ENCODE measurements at places on chromosomes 16 and 17.

GRCh38 chr17:57707892-57708291 lies 37.2 kb downstream of the CCDC182 start:
- DNase-seq, result no peak

DNA sequence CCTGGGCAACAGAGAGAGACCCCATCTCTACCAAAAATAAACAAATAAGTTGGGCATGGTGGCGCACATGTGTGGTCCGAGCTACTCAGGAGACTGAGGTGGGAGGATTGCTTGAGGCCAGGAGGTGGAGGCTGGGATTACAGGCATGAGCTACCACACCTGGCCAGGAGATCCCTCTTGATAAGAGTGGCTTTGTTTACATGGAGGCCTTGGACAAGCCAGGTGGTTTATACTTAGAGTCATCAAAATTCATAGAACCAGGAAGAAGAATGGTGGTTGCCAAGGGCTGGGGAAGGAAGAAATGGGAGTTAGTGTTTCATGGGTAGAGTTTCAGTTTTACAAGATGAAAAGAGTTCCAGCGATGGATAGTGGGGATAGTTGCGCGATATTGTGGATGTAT lies 8.8 kb upstream of the ZFP1 start:
- no peak for DNase-seq

DNA sequence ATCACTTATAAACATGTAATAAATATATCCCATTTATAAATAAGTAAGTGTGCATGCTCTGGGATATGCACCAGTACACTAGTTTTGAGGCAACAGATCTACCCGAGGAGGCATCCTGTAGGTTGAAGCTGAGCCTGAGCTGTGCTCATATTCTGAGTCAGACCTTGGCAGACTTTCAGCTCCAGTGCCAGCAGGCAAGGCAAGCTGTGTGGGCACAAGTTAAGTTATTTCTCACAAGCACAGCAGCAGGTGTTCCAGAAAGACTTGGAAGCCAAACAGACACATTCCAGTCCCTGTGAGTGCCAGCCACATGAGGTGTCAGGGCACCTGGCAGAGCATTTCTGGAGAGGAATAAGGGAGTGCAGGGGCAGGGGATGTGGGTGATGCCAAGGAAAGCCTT lies 1.3 kb upstream of the CLEC19A start:
- DNase-seq, result no peak

DNA sequence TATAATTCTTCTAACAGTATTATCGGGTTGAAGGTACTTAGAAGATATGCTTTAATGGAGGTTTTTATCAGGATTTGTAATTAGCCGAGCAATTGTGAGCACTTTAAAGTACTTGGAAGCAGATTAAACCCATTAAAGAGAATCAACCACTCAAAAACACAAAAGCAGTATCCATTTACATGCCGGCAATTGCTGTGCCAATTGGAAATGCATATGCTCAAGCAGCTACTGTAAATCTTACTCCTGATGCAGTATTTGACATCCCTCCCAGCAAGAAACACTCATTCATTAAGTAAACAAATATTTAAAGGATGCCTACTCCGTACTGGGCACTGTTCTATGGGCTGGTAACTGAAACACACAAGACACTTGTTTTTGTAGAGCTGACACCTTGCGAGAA lies 11.4 kb upstream of the CCL1 start:
- no peak for DNase-seq

- DNase-seq, result no peak
Observed at GRCh38 chr17:4800462-4801196, 1.5 kb downstream of the C17orf114 start.

DNA sequence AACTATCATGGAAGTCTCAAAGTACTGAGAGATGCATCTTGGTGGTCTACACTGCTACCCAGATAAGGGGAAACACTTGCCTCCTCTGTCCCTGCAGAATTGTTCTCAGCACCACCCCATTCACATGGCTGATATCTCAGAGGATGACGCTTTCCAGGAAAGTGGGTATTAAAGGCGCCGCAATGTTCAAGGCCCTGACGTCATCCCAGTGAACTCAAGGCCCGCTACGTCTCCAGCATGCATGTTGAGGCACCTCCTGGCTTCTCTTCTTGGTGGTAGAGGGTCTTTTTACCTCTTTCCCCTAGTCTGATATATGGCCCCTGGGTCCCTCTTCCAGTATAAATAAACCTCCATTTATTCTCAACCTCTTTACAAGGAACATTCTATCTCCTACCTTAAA lies 1.0 kb downstream of the OR1A1 start:
- DNase-seq, result no peak

DNA sequence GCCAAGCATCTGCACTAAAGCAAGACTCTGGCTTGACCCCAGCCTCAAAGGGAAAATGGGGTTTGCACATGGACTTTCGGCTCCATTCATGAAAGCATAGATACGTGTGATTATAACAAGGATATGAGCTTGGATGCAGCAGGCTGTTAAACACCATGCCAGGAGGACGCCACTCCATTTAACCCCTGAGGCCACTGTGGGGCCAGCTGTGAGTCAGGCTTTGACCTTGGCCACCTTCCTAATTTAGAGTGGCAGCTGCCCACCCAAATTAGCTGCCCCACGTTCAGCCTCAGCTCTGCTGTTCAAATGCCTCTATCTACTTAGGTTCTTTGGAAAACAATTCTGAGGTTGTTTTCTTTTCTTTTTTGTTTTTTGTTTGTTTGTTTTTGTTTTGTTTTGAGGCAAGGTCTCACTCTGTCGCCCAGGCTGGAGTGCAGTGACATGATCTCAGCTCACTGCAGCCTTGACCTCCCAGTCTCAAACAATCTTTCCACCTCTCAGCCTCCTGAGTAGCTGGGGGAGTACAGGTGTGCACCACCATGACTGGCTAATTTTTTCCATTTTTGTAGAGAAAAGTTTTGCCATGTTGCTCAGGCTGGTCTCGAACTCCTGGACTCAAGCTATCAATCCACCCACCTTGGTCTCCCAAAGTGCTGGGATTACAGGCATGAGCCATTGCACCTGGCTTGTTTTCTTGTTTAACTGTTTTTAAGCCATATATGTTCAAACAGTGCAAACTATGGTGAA lies 23.2 kb upstream of the KIFC3 start:
- DNase-seq, result no peak

DNA sequence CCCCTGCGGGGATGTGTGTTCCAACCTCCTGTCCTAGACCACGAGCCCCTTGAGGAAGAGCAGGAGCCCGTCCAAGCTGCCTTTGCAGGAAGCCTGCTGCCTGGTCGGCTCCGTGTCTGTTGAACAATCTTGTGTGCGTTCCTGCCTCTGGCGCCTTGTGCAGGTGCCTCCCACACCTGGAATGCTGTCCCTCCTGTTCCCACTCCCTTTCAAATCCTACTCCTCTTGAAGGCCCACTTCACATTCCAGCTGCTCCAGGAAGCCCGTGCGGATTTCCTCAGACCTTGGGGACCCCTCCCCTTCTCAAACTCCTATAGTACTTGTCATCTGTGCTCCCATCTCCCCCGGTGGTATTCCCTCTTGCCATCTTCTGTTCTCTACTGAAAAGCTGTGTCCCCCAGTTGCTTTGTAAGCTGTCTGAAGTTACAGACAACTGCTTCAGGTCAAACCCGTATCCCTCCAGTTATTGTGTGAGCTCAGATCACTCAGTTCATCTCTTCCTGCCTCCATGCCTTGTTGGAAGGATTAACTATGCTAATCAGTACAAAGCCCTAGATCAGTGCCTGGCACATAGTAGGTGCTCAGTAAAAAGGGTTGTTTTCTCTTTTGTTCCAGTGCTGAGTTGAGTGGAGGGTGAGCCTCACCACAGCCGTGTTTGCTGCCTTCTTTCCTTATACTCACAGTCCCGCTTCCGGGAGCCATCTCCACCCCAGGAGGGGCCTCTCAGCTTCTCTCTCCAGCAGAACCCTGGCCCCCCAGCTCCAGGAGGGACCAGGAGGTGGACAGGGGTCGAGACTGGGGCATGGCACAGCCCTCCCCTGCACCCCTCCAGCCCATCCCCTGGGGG lies 241.8 kb upstream of the CIBAR2 start:
- DNase-seq, result no peak

DNA sequence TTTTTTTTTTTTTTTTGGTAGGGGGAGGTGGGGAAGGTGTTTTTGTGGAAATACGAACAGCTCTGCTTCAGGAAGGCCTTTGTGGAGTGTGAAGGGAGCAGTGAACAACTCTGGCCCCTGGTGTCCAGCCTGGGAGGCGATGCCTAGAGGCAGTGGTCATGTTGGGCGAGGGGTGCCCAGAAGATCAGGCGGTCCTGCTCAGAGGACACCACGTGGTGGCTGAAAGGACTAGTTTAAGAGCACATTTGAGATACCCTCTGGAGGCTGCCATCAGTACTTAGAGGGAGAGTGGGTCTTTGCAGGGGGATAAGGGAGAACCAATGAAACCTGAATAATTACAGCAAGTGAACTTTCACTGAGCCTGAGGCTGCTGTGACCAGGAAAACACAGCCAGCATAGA lies 40.1 kb upstream of the RHOT1 start:
- DNase-seq, result no peak

Data from cortex of kidney (tissue), 1 donor.